CD4-positive, alpha-beta T cell treated with Interleukin-15 for 4 hours (primary cell): ENCODE measurements at places on chromosomes 1 and 21.
A peak's percentile ranks its signal among the peaks of the same experiment; 100 is the strongest.

DNA sequence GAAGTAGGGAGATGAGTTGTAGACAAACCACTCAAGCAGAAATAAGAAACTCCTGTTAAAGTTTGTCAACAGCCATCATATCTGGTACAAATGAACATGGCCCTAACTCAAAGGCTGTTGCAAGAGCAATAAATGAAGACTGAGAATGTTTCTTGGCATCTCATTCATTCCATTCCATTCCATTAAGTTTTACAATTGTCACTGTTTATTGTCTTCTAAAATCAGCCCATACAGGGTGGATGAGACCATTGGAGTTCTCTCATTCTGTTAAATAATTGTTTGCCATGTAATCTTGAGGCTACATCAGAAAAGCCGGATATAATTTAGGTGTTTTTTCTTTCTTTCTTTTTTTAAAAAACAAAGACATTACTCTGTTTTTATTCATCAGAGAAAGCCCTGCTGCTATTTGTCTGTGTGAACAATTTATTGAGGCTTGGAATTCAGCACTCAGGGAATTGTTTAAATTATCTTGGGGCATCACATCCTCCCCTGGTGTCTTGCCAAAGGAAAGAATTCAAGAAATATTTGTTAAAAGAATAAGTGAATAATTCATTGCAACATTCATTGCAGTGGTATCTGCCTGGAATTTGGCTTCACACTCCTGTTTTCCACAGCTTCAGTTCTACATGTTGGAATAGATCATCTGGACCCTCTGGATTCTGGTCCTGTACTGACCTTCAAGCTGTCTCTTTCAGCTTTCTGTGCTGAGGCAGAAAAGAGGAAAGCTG, 604.5 kb downstream of the PLPP3 start:
- no peak for DNase-seq

DNA sequence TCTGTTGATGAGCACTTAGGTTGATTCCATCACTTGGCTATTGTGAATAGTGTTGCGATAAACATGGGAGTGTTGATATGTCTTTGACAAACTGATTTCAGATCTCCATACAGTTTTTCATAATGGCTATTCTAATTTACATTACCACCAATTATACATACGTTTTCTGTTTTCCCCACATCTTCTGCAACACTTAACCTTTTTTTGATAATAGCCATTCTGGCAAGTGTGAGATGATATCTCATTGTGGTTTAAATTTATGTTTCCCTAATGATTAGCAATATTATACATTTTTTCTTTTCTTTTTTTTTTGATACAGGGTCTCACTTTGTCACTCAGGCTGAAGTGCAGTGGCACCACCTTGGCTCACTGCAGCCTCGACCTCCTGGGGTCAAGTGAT, 17.0 kb downstream of the SNRPE start:
- DNase-seq = no peak

- DNase-seq = no peak
Measured at GRCh38 chr1:18726368-18726767, 95.7 kb downstream of the PAX7 start.

DNA sequence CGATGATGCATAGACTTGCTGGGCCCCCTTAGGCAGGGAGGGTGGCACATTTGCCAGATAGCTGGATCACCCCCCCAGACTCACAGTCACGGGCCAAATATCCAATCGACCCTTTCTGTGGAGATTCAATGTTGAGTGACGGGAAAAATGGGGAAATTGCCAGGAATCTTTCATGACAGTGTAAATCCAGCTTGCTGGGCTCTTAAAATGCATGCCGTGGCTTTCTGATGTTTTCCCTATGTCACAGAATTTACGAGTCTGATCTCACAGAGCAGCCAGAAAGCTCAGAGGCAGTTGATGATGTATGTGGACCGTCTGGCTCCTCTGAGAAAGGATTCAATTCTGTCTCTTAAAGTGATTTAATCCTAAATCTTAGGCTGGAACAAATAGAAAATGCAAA, 150.1 kb upstream of the ZNF644 start:
- no peak for DNase-seq

- peak; percentile 5 for DNase-seq
Measured at GRCh38 chr1:7827126-7827955, 25.5 kb downstream of the UTS2 start.

DNA sequence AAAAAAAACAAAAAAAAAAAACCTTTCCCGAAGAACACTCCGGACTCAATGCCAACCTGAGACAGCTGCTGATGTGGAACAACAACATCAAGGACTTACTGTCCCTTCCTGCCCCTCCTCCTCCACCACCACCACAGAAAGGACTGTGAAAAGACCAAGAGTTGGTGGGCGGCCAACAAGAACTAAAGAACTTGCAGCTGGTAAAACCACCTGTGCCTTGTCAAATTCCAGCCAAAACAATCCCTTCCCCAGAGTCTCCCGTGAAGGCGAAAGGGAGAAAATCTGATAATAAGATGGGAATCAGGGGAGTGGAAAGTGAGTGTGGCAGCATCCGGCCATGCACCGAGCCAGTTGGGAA, 88.9 kb downstream of the PROX1 start:
- no peak for DNase-seq

DNA sequence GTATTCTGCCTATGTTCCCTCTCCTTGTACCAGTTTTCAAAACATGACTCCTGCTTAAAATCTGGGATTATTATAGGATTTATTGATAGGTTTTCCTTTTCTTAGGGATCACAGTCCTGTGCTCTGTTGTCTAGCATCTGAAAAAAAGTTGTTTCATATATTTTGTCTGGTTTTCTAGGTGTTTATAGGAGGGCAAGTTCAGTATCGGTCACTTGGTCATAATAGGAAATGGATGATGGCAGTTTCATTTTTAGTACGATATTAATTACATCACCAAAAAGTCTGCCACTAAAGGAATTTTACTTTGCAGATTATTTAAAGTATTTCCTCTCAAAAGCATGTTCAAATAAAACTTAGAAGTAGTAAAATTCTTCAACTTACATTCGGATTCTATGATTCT, 94.4 kb downstream of the RASAL2 start:
- no peak for DNase-seq

- DNase-seq = no peak
Measured at GRCh38 chr1:172821609-172822274, 162.8 kb downstream of the FASLG start.

- DNase-seq = no peak
Measured at GRCh38 chr1:200029035-200029821, 1.7 kb downstream of the NR5A2 start.

DNA sequence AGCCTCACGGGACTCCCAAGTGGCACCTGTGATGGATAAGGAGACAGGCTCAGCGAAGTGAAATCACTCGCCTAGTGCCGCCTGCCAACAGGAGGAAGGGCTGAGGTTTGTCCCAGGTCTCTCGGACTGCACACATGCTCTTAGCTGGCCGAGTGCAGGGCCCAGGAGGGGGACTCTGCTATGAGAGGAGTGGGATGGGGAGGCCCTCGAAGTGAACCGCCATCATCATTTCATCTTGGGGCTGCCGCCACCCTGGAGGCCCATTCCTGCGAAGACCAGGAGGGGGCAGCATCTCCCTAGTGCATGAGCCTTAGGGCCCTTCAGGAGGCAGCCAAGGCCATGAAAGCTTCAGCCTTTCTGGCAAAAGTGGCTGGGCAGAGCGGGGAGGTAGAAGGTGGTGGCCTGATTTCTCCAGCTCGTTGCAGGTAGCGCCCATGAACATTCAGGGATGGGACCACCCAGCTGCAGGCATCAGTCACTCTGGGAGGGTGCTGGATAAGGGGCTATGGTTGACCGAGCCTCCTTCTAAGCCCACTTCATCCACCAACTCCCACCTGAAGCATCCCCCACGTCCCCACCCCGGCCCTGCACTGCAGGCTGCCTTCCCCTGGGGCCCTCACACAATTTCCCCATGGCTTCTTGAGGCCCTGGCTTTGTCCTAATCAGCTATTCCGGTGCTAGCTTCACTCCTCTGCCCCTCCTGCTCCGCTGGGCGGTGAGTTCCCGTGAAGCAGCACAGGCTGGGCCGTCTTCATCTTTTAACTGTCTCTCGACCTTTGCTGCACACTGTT, 17.2 kb upstream of the RASSF5 start:
- DNase-seq = peak; percentile 63

- no peak for DNase-seq
Measured at GRCh38 chr1:181192316-181192715, 103.8 kb downstream of the IER5 start.

- no peak for DNase-seq
Measured at GRCh38 chr1:178538192-178538916, 25.4 kb downstream of the TEX35 start.

GRCh38 chr1:51906306-51907078, 28.0 kb upstream of the NRDC start:
- DNase-seq = no peak

DNA sequence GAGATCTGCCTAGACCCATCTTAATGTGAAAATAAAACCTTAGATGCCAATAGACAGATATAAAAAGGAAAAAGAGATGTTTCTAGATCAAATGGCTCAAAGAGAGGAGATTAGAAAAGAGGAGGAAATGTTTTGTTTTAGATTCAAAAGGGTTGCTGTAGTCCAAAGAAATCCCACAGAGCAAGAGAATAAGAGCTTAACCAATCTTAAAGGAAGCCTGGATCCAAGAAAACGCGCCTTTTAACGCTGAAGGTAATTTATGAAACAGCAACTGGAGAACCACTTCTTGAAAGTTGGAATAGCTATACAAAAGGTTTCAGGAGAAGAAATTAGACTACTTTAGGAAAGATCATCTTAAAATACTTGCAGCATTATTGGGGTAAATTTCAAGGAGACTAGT, 298.8 kb downstream of the BRINP2 start:
- no peak for DNase-seq

DNA sequence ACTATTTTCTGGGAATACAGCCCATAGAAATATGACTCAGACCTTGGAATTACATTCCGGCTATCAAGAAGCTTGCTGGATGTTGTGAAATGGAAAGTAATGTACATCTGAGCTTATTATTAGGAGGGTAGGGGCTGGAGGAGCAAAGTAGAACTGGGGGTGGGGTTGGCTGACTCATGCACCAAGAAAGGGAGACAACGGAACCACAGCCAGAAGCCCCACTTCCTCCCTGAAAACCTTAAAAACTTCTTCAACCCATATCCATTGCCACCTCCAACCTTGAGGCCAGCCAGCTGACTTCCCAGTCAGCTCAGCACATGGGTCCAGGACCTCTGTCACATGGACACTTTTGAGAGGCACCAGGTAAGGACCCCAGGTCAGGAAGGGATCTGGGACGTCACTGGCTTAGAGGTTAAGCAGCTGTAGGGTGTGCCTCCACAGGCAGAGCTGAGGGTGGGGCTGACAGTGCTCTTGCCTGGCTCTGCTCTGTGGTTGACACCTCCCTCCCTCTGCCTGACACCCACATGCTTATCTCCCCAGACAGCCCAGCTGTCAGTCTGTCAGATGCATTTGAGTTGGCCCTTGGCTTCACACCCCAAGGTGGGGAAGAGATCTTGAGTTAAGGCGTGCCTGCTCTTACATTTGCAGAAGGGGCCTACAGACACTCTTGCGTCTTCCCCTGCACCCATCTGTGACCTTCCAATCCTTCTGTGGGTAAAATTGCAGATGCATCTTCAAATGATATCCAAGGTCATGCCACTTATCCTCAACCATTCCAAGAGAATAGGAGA, 5.7 kb upstream of the ZNF683 start:
- peak; percentile 88 for DNase-seq
